ENCODE measurements at places on chromosomes 12 and 14.

DNA sequence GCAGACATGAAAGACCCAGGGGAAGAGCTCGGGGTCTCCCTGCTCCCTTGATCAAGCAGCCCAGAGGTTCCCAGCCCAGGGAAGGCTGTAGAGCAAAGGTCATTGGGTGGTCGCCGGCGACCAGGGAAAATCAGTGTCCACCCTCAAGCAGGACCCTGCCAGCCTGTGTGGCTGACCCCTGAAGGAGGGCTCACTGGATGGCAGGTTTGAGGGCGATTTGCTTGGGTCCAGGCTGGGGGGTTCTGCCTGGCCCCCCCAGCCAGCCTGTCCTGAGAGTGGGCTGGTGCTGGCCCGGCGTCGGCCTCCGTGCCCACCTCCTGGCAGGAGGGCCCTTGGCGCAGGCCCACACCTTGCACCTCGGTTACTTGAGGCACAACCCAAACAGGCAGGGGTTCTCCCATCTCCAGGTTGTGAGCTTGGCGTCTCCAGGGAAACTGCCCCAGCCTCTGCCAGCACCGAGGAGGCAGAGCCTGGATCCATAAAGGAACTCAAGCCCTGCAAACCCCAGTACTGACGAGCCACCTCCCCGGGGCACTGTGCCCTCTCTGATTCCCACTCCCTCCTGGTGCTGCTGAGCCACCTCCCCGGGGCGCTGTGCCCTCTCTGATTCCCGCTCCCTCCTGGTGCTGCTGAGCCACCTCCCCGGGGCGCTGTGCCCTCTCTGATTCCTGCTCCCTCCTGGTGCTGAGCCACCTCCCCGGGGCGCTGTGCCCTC lies 329.0 kb upstream of the SFSWAP start:
- no peak for DNase-seq

DNA sequence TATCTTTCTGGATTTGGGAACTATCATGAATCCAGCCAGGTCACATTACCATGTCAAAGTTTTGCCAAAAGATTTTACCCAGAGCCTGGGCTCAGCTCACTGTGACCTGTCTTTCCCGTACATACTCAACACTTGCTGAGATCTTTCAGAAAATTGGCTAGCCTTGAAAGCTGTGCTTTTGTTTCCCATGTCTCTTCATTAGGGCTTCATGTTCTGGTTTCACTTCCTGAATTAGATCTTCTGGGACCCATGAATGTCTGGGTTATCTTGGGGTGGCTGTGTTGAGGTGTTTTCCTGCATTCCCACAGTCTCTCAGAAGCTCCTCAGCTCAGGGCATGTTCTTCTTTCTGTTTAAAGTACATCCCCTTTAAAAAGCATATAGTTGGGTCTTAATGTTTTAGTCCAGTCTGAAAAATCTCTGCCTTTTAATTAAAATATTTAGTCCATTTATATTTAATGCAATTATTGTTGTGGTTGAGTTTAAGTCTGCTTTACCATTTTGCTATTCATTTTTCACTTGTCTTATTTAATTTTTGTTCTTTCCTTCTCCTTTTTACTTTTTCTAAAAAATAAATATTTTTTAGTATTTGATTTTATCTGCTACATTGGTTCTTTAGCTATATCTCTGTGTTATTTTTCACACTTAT lies 242.7 kb downstream of the VRK1 start:
- DNase-seq, result no peak

DNA sequence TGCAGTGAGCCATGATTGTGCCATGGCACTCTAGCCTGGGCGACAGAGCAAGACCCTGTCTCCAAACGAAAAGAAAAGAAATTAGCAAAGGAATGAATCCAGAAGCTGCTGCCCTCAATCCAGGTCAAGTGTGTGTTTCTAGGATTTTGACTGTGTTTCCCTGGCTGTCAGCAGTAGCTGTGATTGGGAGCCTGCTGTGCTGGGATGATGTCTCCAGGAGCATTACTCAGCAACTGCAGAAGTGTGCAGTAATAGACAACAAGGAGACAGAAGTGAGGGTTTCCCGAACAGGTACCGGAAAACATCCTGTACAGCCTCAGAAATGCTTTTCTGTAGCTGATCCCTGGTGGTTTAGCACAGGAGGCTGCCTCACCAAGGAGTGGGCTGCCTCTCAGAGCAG lies 492.5 kb downstream of the FUT8 start:
- DNase-seq, result no peak

- no peak for DNase-seq
Measured at GRCh38 chr12:20097626-20098025, 270.7 kb upstream of the PDE3A start.

DNA sequence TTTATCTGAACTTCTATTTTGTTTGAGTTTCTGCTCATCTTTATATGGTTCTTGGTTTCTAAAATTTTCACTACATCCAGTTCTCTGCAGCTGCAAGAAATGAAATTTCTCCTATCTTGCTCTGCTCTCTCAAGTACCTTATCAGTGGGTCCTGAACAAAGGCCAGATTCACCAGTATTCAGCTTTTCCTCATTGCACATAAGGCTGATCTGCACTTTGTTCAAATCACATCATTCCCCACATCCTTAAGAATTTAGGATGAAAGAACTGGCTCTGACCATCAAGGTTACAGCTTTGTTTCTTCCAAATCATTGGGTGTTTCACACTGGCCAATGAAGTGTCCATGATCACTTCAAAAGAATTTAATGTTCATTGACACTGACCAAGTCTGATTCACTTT lies 211.4 kb downstream of the GRIN2B start:
- no peak for DNase-seq

DNA sequence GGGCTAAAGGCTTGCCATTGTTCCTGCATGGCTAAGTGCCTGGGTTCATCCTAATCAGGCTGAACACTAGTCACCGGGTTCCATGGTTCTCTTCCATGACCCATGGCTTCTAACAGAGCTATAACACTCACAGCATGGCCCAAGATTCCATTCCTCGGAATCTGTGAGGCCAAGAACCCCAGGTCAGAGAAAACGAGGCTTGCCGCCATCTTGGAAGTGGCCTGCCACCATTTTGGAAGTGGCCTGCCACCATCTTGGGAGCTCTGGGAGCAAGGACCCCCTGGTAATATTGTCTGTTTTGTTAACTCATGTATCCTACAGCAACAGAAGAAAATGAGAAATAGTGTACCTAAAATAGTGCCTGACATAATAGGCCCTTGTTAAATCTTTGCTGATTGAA lies 92.7 kb downstream of the ADAMTS20 start:
- DNase-seq, result no peak

GRCh38 chr12:94602024-94602423 lies 48.3 kb downstream of the TMCC3 start:
- no peak for DNase-seq

DNA sequence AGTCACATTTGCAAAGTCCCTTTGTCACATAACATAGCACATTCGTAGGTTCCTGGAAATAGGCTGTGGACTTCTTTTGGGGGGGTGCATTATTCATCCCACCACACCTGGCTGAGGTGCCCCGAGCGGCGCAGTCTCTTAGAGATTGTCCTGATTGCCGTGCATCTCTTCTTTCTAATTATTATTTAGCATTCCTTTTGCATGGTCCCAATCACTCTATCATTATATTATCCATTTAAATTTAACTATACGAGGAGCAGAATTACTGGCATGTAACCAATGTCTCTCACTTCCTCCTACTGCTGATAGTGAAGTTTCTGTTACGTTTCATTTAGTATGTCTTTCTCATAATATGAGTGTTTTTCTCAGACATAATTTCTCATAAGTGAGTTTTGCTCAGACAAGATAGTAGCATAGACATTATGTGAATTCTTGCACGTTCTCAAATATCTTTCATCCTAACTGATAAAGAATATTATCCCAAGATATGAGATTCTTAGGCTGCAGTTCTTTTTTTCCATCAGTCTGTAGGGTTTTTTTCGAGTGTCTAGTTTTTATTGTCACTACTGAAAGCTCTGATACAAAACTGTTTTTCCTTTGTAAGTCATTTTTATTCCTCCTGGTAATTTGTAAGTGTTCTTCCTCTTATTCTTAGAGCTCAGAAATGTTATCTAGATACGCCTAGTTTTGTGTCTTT lies 444.3 kb downstream of the NELL2 start:
- DNase-seq, result no peak

Measured in right cardiac atrium (tissue), 5 donors.